Progenitor cell of endocrine pancreas (in vitro differentiated cells): ENCODE measurements at places on chromosomes 16 and 17.

DNA sequence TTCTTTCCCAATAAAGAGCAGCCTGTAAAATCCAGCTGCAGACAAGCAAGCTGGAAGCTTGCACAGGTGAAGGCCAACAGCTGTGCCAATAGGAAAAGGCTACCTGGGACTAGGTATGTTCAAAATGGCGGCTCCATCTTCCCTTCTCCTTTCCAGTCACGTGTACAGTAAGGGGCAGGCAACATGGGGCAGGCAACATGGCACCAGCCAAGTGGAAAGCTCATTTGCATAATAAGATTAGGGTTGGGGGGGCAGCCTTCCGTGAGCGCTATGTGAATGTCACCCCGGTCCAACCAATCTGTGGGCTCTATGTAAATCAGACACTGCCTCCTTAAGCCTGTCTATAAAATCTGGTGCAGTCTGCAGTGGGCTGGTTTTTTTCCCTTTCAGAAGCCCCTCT, 31.3 kb downstream of the TVP23A start:
- DNase-seq = no peak

- no peak for DNase-seq
These were observed 56.1 kb downstream of the AMFR start for GRCh38 chr16:56369202-56369601.

- no peak for DNase-seq
These were observed 47.9 kb downstream of the WDR59 start for GRCh38 chr16:74936902-74937560.

DNA sequence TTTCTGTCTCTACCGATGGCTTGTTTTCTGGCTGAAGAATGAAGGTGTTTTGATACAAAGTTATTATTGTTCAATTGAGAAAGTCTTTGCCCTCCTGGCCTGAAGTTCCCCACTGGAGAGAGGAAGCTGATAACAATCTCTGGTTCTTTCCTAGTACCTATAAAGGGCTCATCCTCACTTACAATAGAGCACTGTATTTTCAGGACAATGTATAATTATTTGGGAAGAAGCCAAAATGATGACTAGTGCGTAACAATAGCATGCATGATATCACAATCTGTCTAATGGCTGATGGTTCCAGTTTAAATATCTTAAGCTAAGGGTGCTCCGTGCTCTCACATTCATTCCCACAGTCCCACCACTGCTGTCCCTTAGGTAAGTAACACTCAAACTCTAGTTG, 230.7 kb downstream of the IRX3 start:
- no peak for DNase-seq

- DNase-seq = no peak
These were observed 9.1 kb downstream of the TIMP2 start for GRCh38 chr17:78915872-78916632.

DNA sequence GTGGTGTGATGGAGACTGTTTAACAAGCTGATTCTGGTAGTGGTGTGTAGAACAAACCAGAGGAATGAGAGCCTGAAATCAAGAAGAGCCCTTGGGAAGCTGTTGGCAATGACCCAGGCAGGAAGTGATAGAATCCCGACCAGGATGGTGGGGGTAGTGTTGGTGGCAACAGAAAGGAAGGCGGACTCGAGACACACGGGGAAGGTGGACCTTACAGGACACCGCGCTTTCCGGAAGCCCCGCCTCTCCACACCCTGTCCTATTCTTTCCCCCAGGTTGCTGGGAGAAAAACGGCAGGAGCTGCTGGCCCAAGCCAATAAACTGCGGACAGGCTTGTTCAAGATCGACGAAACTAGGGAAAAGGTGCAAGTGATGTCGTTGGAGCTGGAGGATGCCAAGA, 30.0 kb upstream of the KDM6B start:
- no peak for DNase-seq

- DNase-seq = no peak
These were observed 7.5 kb downstream of the ERN2 start for GRCh38 chr16:23705517-23705902.

DNA sequence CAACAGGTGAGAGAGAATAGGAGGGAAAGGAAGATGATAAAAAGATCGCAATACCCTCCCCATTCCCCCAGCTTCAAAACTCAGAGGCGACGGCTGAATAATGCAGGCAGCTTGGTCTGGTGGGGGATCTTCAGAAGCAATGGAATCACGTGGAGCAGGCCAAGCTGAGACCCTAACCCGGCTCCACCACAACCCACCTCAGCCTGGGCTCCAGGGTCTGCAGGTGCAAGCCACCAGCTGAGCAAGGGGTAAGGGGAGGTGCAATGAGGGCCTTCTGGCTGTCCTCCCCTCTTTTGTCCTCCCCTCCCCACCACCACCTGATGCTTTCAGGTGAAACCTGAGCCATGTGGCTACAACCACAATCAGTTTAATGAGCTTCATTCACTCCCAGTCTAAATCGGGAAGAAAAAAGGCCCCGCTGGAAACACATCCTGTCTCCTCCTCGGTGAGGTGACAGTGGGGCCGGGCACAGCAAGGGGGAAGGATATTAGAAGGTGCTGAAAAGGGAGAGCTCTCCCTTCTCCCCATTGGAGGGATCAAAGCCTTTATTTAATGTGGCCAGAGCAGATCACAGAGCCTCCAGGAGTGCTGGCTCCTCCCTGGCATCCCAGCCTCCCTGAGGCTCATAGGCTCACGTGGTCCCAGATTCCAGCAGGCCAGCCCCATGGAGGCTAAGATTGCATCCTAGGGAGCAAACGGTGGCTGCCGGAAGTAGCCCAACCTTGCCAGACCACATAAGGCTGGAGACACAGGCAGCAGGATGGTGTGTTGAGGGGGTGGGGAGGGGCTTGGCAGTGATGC, 261.0 kb downstream of the SOX9 start:
- no peak for DNase-seq
